ENCODE measurements at places on chromosomes 7 and 10.

- DNase-seq: no peak
These were observed 208.8 kb upstream of the IGFBP3 start for GRCh38 chr7:46129831-46130230.

DNA sequence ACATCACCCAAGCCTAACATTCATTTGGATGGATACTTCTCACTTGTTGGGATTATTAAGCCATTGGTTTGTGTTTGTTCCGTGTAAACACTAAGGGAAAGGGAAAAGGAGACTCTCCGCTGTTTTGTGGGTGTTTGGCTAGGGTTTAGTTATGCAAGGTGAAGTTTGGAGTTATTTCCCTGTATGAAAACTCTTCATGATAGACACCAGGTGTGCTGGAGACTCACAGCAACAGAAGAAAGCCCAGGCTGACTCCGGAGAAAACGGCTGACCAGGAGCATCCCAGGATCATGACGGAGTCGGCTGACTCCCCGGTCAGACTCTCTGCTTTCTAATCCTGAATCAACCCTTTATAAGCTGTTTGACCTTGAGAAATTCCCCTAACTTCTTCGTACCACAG lies 94.1 kb upstream of the KLF6 start:
- no peak for DNase-seq

DNA sequence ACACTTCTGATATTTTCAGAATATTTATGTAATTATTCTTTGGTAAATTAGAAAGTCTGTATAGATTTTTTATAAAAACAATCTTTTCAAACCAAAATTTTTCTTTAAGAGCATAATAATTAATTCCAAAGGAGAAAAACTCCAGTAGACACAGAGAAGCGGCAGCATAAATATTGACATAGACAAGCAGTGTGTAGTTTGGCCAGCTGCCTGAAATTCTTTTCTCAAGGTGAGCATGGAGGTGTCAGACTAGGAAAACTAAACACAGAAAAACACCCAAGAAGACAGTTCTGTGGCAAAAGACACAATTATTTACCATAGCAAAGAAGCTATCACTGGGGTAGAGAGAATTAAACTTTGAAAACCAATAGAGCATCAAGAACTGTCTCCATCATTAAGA lies 82.4 kb downstream of the KLF6 start:
- no peak for DNase-seq

GRCh38 chr7:82163586-82163985 lies 280.0 kb downstream of the CACNA2D1 start:
- DNase-seq: no peak

DNA sequence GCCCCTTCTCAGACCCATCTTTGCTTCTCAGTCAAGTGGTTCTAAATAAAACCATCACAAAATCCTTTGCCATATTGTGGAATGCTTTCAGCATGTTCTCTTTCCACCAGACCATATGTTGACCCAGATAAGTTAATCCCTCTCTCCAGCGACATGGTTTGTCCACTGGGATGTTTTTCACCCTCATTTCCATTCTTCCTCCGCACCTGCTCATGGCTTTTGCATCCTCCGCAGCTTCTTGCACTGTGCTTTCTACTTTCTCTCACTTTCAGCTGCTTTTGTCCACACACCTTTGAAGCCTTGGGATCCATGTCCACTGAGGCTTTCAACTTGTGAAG lies 52.3 kb upstream of the WAC start:
- DNase-seq: no peak

DNA sequence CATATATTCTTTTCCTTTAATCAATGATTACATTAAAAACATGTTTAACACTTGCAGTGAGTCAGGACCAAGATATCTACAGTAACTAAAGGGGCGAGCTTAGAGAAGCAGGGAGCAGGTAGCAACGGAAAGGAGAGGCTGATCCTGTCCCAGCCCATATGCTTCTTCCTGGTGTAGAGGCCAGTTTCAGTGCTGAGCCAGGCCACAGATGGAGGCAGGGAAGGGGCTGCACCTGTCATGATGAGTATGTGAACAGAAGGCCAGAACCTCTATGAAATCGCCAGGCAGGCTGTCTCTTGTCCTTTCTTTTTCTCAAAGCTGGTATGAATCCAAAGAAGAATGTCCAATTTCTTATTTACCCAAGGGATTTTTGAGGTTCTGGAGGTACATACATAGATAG lies 16.3 kb downstream of the REEP3 start:
- DNase-seq: no peak

GRCh38 chr10:74750848-74751274 lies 75.5 kb upstream of the KAT6B start:
- no peak for DNase-seq

- DNase-seq: no peak
These were observed 46.9 kb upstream of the LYZL1 start for GRCh38 chr10:29241925-29242324.
